Uterus (tissue), 4 donors: ENCODE measurements at places on chromosomes 12 and 14. TPM values are rescaled to one million over a fixed set of nuclear protein-coding genes. Genes with fewer than 3 reads are reported as not detected.

DNA sequence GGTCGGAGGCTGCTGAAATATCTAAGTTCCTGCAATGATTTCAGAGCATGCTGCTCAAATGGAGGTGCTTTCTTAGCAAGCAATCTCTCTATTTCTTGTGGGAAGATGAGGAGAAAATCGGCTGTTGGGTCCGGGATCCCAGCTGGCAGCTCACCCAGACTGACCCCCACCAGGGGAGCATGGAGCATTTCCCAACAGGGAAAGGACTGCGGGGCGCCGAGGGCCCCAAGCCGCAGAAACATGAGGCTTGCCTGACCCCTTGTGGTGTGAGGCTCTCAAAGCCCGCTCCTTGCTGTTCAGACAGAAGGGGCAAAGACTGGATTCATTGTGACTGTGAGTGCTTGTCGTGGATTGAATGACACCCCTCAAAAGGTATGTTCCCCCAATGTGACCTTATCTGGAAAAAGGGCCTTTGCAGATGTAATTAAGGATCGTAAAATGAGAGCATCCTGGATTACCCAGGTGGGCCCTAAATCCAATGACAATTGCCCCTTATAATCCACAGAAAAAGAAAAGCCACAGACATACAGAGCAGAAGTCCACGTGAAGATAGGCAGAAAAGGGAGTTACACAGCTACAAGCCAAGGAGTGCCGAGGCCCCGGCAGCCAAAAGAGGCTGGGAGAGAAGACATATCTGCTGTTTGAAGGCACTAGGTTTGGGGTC, 116.3 kb upstream of the VASH1 start:
- no peaks in the 10 kb centered on the region for H3K27me3 ChIP-seq
- DNase-seq = no peak
- H3K4me1 ChIP-seq = no peaks in the 10 kb centered on the region
- no peak overlapping the region for H3K27ac ChIP-seq
- no peaks in the 10 kb centered on the region for H3K36me3 ChIP-seq

GRCh38 chr12:8697476-8698131, at the start of gene RIMKLB:
Gene RIMKLB, plus strand, starts transcription at chr12:8697991. Its CDS starts 15,876 bp downstream, at chr12:8713867.
- peak within 1 kb of the TSS; percentile 100 for H3K27ac ChIP-seq
- H3K36me3 ChIP-seq = no peaks in the 10 kb centered on the region
- no peaks in the 10 kb centered on the region for H3K4me1 ChIP-seq
- H3K4me3 ChIP-seq = peak within 1 kb of the TSS; percentile 100
- H3K27me3 ChIP-seq = no peaks in the 10 kb centered on the region

- H3K4me3 ChIP-seq = no peak overlapping the region
- H3K36me3 ChIP-seq = no peaks in the 10 kb centered on the region
- H3K4me1 ChIP-seq = no peaks in the 10 kb centered on the region
- H3K27ac ChIP-seq = no peak overlapping the region
- no peaks in the 10 kb centered on the region for H3K27me3 ChIP-seq
Measured at GRCh38 chr12:50711121-50711520, 52.8 kb upstream of the ATF1 start.

Gene HRK
- total RNA-seq = 0.55 TPM

Gene ETNK1
- total RNA-seq = 82.4 TPM

DNA sequence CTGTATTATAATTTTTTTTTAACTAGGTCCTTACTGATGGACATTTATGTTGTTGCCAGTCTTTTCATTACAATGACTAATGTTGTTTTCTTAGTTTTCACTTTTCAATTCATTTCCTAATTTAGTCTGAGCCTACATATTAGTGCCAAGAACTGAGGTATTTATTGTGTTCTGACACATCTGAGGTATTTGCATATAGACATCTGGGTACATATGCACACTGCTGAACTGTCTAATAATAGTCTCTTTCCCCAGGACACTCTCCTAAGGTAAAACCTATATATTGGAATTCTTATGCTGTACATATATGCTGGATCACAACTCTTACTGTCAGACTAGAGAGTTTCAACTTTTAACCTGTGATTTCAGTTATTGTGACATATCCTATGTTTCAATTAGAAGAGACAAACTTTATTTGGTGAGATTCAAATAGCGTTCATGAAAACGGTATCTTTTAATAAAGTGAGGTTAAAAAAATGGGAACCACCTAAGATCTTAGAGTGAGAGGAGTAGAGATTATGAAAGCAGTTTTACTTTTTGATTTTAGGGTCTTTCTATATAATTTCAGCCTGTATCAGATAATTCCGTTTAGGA, 263.2 kb downstream of the RAD51B start:
- no peak overlapping the region for H3K4me3 ChIP-seq
- no peaks in the 10 kb centered on the region for H3K36me3 ChIP-seq

DNA sequence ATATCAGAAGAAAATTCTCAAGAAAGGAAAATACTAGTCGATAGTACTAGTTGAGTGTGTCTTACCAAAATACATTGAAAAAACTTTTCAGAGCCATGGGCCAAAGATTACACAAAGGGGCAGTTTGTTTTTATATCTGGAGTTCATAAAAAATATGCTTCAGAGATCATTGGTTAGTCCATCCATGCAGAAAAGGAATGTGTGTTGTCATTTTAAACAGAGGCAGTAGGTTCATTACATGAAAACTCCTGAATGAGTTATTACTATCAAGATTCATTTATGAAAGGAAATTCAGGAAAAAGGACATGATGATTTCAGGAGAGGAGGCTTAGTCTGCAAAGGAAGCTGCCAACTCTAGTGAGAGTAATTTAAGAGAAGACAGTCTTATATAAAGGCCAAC, 354.8 kb downstream of the AEBP2 start:
- no peaks in the 10 kb centered on the region for H3K4me1 ChIP-seq
- no peak overlapping the region for H3K4me3 ChIP-seq
- no peaks in the 10 kb centered on the region for H3K27me3 ChIP-seq
- H3K36me3 ChIP-seq = no peaks in the 10 kb centered on the region
- H3K27ac ChIP-seq = no peak overlapping the region
- no peak for DNase-seq

- H3K4me3 ChIP-seq = no peak overlapping the region
- DNase-seq = no peak
- no peaks in the 10 kb centered on the region for H3K4me1 ChIP-seq
- no peaks in the 10 kb centered on the region for H3K27me3 ChIP-seq
Measured at GRCh38 chr14:53226553-53226952, 73.4 kb upstream of the DDHD1 start.

Gene C14orf93
- 7.2 TPM for total RNA-seq

GRCh38 chr14:36675581-36675980, 13.9 kb downstream of the PAX9 start:
- no peaks in the 10 kb centered on the region for H3K36me3 ChIP-seq
- H3K4me1 ChIP-seq = no peaks in the 10 kb centered on the region
- no peak overlapping the region for H3K27ac ChIP-seq
- no peak for DNase-seq
- H3K4me3 ChIP-seq = no peak overlapping the region
- H3K27me3 ChIP-seq = peaks cover 28% of the 10 kb centered on the region

DNA sequence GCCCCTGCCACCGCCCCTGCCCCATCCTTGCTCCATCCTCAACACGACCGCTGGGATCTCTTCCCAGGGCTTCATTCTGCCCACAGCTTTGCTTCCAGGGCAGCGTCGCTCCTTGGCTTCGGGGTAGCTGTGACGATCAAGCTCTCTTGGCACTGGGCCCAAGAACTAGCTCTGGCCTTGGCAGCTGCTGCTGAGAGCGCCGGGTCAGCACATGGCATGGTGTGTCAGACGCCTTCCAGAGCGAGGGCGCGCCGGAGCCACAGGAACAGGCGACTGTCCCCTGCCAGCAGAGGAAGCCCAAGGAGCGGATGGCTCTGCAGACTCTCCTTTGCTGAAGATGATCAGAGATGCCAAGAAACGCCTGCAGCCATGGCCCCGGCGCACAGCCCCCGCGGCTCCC, 15.9 kb downstream of the RAB35 start:
- H3K27me3 ChIP-seq = no peaks in the 10 kb centered on the region
- H3K4me1 ChIP-seq = peaks cover 18% of the 10 kb centered on the region
- no peaks in the 10 kb centered on the region for H3K36me3 ChIP-seq
- peak overlapping the region; percentile 36 for H3K27ac ChIP-seq
- DNase-seq = peak; percentile 66

GRCh38 chr12:55780685-55781084, 36.8 kb downstream of the SARNP start:
- no peak for DNase-seq
- H3K4me3 ChIP-seq = no peak overlapping the region
- H3K4me1 ChIP-seq = no peaks in the 10 kb centered on the region
- no peaks in the 10 kb centered on the region for H3K27me3 ChIP-seq

DNA sequence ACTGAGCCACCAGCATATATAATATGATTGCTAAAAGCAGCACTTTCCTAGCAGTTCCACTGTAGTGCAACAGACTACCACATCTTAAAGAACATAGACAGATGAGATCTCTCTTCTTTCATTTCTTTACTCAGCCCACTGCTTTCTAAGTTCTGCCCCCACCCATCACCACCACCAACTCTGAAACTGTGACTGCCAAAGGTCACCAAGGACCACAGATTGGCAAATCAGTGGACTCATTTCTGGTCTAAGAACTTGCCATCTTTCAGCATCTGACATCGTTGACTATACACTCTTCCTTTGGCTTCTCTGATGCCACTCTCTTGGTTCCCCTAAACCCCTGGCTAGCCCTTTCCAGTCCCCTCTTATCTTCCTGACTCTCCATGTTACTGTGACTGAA, 38.4 kb downstream of the IFNG start:
- no peaks in the 10 kb centered on the region for H3K27me3 ChIP-seq
- H3K36me3 ChIP-seq = no peaks in the 10 kb centered on the region
- H3K4me3 ChIP-seq = no peak overlapping the region
- H3K4me1 ChIP-seq = no peaks in the 10 kb centered on the region
- no peak for DNase-seq

DNA sequence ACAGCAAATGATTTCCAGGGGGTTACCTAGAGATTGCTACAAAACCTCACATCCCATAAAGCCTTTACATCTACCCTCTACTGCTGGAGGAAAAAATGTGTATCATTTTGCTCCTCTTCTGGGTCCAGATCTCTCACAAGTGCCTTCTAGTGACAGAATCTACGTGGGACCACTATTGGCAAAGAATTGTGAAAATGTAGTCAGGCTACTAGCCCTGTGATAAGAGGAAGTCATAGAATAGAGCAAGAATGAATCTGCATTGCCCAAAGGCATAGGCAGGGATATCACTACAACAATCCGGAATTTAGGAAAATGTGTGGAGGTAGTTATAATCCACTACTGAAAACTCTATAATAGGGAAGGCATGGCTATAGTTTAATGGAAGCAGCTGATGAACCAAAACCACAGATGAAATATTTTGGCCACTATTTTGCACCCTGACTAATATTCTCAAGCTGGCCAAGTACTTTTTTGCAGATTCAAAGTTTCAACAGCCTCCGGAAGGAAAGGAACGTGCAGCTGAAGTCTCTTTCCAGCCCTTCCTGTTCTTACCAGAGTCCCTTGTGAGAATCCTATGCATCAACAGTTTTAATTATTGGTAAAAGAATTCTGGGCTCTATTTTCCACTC, 176.8 kb downstream of the PHLDA1 start:
- no peak for DNase-seq
- no peak overlapping the region for H3K27ac ChIP-seq
- H3K27me3 ChIP-seq = no peaks in the 10 kb centered on the region
- no peak overlapping the region for H3K4me3 ChIP-seq

Gene HSP90B1
- 475 TPM for total RNA-seq

- no peak for DNase-seq
- H3K36me3 ChIP-seq = no peaks in the 10 kb centered on the region
- H3K4me1 ChIP-seq = no peaks in the 10 kb centered on the region
- no peak overlapping the region for H3K4me3 ChIP-seq
Measured at GRCh38 chr14:28301179-28301578, 465.4 kb upstream of the FOXG1 start.

DNA sequence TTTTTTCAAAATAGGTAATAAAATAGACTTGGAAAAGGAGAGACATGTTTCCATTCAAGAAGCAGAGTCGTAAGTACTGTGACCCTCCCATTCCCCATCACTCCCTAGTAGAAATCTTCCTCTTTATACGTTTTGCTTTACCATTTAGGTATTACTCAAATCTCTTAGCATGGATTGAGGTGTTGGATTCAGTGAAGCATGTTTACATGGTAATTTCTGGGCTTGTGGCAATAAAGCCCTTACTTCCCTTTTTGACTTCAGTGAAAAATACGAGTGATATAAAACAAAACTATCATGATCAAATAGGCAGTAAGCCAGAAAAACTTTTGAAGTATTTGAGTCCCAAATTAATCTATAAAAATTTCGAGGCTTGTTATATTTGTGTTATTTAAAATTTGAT, 27.4 kb downstream of the RAB21 start:
- H3K27ac ChIP-seq = no peak overlapping the region
- no peaks in the 10 kb centered on the region for H3K36me3 ChIP-seq
- DNase-seq = no peak
- H3K4me1 ChIP-seq = no peaks in the 10 kb centered on the region
- H3K27me3 ChIP-seq = no peaks in the 10 kb centered on the region

DNA sequence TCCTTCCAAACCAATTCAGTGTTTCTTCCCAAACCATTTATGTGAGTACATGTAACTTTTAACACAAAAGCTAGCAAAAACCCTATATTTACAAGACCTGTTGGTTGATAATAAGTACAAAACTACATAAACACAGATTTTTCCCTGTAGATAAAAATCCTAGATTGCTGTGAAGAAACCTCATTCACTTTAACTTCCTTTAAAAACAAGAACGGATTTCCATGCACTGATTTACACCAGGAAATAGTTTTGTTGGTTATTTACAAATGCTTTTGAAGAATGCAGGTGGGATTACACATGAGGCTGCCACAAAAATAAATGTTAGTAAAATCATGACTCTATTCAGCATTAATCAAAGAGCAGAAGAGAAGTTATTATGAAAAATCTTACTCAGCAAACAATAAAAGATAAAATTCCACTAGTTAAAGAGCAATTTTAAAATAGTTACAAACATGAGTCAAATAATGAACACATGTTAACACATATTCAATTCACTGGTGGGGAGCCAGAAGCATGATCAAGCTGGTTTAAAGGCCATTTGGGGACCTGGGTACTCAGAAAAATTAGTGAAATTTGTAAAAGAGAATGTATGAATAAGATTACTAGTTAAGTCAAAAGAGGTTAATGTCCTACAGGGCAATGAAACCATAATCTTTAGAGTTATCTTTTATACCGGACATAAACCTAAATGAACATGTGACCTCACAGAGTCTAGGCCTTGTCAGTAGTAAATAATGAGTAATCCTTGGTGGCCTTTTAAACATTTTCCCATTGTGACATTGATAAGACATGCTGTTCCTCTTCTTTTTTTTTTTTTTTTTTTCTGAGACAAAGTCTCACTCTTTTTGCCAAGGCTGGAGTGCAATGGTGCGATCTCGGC, 79.9 kb downstream of the PHLDA1 start:
- H3K4me1 ChIP-seq = peaks cover 7% of the 10 kb centered on the region
- H3K36me3 ChIP-seq = no peaks in the 10 kb centered on the region
- DNase-seq = no peak
- H3K4me3 ChIP-seq = no peak overlapping the region
- H3K27ac ChIP-seq = no peak overlapping the region

Gene SOAT2
- not detected for total RNA-seq

- no peaks in the 10 kb centered on the region for H3K36me3 ChIP-seq
- H3K27me3 ChIP-seq = no peaks in the 10 kb centered on the region
- no peak overlapping the region for H3K27ac ChIP-seq
- H3K4me3 ChIP-seq = no peak overlapping the region
- no peak for DNase-seq
Measured at GRCh38 chr14:98345161-98345560, 926.8 kb downstream of the BCL11B start.
